ENCODE measurements at places on chromosomes 11 and 22. TPM values are rescaled to one million over a fixed set of nuclear protein-coding genes. Genes with fewer than 3 reads are reported as not detected.

The CDK2AP2 gene
- total RNA-seq, result 68.4 TPM

The TNKS1BP1 gene
- 89.3 TPM for total RNA-seq

The CRYBA4 gene
- total RNA-seq, result not detected

The PTPRCAP gene
- total RNA-seq, result 1.9 TPM

The KIRREL3 gene
- total RNA-seq, result not detected

The OR52E2 gene
- not detected for total RNA-seq

The GAS2 gene
- 8.3 TPM for total RNA-seq

The IRAG1 gene
- 0.64 TPM for total RNA-seq

The KCNJ11 gene
- not detected for total RNA-seq

The DCDC1 gene
- 0.08 TPM for total RNA-seq

The P2RX3 gene
- total RNA-seq, result not detected

The TMEM132A gene
- 158 TPM for total RNA-seq

The FOLR2 gene
- total RNA-seq, result not detected

The PIWIL4 gene
- 0.26 TPM for total RNA-seq

The CSF2RB gene
- total RNA-seq, result under 0.01 TPM

The CDC42BPG gene
- 0.91 TPM for total RNA-seq

The CERK gene
- total RNA-seq, result 34.0 TPM

The ASCL2 gene
- total RNA-seq, result 1.2 TPM

The BMAL1 gene
- 15.9 TPM for total RNA-seq

The SYT13 gene
- not detected for total RNA-seq

The PHLDA2 gene
- total RNA-seq, result 3.7 TPM

The UPK3A gene
- total RNA-seq, result not detected

The DDI1 gene
- total RNA-seq, result not detected

The ANKRD49 gene
- total RNA-seq, result 13.3 TPM

The RIMBP3C gene
- under 0.01 TPM for total RNA-seq

The SCGB2A2 gene
- not detected for total RNA-seq

The SCO2 gene
- total RNA-seq, result 8.4 TPM

The WNT7B gene
- 6.6 TPM for total RNA-seq

The CCDC116 gene
- 0.16 TPM for total RNA-seq

The CALCB gene
- total RNA-seq, result not detected
